Activated gamma-delta T cell (primary cell): ENCODE measurements at places on chromosomes 13 and 19.

- no peak for DNase-seq
Observed at GRCh38 chr13:50320271-50320862, 305.1 kb downstream of the KCNRG start.

DNA sequence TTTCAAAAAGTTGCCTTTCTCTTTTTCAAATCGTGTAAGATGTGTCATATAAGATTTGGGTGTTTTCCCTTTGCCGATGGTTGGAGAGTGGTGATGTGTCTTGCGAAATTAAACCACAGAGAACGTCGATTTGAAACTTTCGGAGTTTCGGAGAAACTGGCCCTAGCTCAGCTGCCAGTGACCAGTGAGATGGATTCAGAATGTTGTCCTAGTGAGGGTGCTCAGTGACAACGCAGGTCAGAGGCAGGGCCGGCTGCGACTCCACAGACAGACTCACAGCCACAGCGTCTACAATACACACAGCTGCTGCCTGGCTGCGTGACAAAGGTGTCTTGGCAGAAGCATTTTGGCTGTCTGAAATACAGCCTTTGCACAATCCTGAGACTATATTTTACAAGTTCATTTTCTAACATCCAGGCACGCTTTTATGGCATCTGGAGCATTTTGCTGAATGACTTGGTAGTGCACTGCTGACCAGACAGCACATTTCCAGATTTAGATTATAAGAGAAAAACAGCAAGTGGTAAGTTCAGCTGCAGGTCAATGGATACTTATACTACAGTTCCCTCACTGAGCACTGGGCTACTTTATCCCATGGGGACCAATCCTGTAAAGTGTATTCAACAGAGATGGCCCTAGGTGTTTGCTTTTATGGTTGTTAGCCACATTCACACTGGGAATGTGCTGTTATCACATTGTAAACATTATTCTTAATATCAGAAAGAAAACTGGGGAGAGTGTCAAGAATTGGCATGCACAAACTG, 207.5 kb downstream of the KCNRG start:
- no peak for DNase-seq

- DNase-seq: no peak
Observed at GRCh38 chr13:74695021-74695800, 561.0 kb upstream of the KLF12 start.

DNA sequence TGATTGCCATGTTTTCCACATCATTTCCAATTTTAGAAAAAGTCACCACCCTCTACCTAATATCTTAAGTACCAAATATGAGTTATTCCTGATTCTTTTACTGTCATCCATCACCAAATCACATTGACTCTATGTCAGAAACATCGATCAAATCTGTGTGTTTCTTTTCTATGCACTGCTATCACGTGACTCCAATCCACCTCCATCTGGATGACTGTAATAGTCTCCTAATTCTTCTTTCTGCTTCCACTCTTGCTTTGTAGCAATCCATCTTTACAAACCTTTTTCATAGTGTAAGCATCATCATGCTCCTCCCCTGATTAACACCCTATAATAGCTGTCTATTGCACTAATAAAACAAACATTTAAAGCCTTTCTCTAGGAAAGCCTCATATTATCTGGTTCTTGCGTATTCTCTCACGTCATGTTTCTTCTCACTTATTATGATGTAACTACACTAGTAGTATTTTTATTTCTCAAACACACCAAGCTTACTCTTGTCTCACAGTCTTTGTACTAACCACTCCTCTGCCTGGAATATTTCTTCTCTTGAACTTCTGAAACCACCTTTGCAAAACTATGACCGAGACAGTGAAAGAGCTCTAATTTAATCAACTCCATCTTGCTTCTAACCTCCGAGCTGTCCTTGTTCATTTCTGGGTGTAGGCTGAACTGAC, 10.7 kb upstream of the FPR3 start:
- no peak for DNase-seq

GRCh38 chr19:52622261-52622660, 15.9 kb downstream of the ZNF83 start:
- DNase-seq: no peak

GRCh38 chr13:73195091-73195490, 136.3 kb downstream of the KLF5 start:
- no peak for DNase-seq
